ENCODE measurements at places on chromosomes 16 and 17. TPM values are rescaled to one million over a fixed set of nuclear protein-coding genes. Genes with fewer than 3 reads are reported as not detected.

CFAP119 gene
- 7.0 TPM for total RNA-seq

CCL7 gene
- total RNA-seq, result not detected

ITGB3 gene
- 65.9 TPM for total RNA-seq

PTX4 gene
- not detected for total RNA-seq

ALOX15B gene
- total RNA-seq, result 0.07 TPM

CDK5R1 gene
- total RNA-seq, result 8.0 TPM

SEPTIN1 gene
- total RNA-seq, result not detected

CES3 gene
- total RNA-seq, result not detected

DHRS7C gene
- total RNA-seq, result not detected

EPOP gene
- total RNA-seq, result 2.4 TPM

FA2H gene
- 11.5 TPM for total RNA-seq

C16orf96 gene
- not detected for total RNA-seq

PYY gene
- total RNA-seq, result not detected

UMOD gene
- not detected for total RNA-seq

SEZ6L2 gene
- 12.8 TPM for total RNA-seq

SLC5A11 gene
- not detected for total RNA-seq

SCNN1B gene
- 0.17 TPM for total RNA-seq

NPB gene
- total RNA-seq, result 2.6 TPM

CPNE7 gene
- total RNA-seq, result 20.2 TPM

CFAP97D1 gene
- not detected for total RNA-seq
